ENCODE measurements at places on chromosomes 3 and 15.

- DNase-seq, result peak; percentile 83
Observed at GRCh38 chr3:111859974-111860859, 1.2 kb downstream of the PHLDB2 start.

- DNase-seq, result peak; percentile 77
Observed at GRCh38 chr3:183576487-183577107, 21.1 kb upstream of the KLHL6 start.

DNA sequence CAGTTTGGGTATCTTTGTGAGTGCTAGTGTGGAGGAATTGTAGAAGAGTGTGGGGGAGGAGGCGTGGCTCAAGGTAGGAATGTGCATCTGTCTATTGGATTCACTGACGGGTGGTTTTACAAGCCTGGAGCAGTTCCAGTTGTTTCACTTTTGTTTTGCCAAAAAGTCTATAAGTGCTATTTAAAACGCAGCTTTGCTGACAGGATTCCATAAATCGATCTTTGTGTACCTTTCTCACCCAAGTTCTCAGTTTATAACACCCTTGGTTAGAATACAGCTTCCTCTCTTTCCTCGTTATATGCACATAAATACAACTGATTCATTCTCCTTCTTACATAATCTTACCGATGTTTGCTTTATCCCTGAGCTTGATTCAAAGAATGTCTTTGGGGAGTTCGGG is 123.2 kb upstream of the UBE2E2 start:
- DNase-seq, result no peak

GRCh38 chr3:69737392-69737791 is 1.9 kb upstream of the MITF start:
- no peak for DNase-seq

GRCh38 chr3:150989208-150989607 is 16.7 kb upstream of the CLRN1 start:
- DNase-seq, result no peak

DNA sequence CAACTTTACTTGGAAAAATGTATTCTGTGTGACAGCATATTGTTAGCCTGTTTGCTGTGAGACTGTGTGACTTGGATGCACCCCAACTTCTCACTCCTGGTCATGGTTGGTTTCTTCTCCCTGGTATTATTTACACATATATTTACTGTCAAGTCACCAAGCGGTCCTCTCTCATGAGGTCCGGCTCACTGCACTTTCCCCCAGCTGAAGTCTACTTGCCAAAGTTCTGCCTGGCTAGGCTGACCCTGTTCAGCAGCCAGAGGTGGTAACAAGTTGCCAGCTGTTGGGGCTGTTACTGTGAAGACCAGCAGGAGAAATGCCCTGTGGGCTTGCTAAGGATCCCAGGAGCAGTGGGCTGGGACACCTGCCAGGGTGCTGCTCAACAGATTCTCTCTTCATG is 337.5 kb downstream of the MFSD1 start:
- no peak for DNase-seq

DNA sequence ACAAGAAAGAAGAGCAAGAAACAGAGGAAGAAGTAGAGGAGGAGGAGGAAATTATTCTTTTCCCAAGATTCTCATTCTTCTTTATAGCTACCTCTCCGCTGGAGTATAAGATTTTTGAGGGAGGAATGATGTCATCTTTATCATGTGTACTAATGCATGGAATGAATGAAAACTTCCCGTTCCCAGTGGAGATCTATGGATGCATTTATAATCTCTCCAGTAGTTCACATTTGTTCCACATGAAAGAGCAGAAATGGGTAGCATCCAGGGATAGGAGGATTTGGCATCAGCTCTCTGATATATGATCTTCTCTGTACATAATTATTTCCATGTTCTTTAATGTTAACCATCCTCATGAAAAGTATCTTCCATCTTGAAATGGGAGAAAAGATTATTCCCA is 244.4 kb downstream of the ADAMTSL3 start:
- DNase-seq, result no peak

DNA sequence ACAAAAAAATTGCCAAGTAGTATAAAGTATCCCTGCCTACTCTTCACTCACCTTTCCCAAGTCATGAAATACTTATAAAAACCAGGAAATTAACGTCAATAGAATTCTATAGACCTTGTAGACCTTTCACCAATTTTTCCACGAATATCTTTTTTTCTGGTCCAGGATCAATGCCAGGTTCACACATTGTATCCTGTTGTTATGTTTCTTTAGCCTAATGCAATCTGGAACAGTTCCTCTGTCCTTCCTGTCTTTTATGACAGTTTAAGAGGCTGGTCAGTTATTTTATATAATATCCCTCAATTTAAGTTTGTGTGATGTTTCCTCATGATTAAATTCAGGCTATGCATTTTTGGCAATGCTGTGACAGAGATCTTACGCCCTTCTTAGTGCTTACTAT is 63.2 kb upstream of the MAGI1 start:
- DNase-seq, result no peak

- DNase-seq, result no peak
Observed at GRCh38 chr3:159785273-159785708, 203.3 kb upstream of the IL12A start.

DNA sequence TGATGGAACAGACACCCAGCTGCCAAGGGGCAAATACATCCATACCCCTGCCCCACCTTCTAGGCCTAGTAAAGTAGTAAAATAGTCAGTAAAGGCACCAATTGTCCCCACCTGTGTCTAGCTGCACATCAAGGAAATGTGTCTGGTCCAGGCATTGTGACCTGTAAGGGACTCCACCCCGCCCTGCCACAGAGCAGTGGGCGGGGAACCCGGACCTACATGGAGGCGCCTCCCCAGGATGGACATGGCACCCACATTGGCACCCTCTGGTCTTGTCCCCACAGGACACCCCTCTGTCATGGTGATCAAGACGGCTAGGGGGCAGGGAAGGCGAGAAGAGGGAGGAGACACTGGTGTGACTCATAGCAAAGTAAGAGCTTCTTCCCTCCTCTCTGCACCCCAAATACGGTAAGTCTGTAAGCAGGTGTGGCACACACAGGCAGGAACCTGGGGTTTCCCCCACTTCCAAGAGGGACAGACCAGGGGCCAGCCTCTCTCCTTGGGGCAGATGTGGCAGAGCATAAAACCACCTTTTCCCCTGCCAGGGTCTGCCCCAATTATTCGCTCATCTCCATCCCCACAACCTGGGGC is 13.5 kb upstream of the LINGO1 start:
- DNase-seq, result no peak

- peak; percentile 79 for DNase-seq
Observed at GRCh38 chr3:173892547-173892946, 495.0 kb downstream of the NLGN1 start.

GRCh38 chr15:80635953-80636352 is 59.2 kb upstream of the ABHD17C start:
- no peak for DNase-seq

DNA sequence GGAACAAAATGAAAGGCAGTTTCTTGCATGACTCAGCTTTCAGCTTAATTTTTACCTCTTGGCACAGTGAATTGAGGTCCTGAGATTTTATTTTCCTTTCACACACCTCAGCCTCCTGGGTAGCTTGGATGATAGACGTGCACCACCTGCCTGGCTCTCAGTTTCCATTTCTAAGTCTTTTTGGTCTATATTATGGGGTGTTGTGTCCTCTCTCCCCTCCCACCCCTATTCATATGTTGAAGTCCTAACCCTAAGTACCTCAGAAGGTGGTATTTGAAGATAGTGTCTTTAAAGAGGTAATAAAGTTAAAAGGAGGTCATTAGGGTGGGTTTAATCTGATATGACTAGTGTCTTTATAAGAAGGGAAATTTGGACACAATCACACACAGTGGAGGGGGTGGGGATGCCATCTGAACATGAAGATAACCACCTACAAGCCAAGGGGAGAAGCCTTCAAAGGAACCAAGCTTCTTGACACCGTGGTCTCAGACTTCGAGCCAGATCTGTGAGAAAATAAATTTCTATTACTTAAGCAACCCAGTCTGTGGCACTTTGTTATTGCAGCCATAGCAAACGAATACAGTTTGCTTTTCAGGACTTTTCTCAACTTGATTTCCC is 85.2 kb downstream of the STRIT1 start:
- DNase-seq, result no peak

- peak; percentile 32 for DNase-seq
Observed at GRCh38 chr15:82045179-82045891, 483 bp downstream of the MEX3B start.

DNA sequence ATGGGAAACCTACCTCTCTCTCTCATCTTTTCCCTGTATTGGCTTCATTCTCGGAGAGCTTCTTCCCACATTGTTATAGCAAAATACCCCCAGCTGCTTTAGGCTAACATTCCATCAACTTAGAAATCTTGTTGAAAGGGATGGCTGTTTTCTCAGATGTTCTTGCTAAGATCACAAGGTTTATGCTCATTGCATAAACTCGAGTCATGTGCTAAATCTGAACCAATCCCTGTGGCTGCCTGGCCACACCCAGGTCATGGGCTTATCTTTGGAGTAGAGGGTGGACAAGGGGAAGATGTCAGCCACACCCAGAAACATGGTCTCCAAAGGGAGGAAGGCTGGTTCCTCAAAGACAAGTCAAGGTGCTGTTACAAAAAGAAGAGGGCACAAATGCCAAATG is 150.6 kb upstream of the UMPS start:
- no peak for DNase-seq

GRCh38 chr15:64137226-64137833 is 14.2 kb upstream of the SNX22 start:
- DNase-seq, result no peak

GRCh38 chr15:33040496-33040895 is 154.0 kb downstream of the FMN1 start:
- DNase-seq, result no peak

GRCh38 chr3:42612217-42612616 is 11.7 kb downstream of the NKTR start:
- DNase-seq, result no peak

- DNase-seq, result no peak
Observed at GRCh38 chr3:195893516-195893915, 14.8 kb downstream of the TNK2 start.

- DNase-seq, result no peak
Observed at GRCh38 chr3:129211345-129211744, 27.6 kb upstream of the CNBP start.

DNA sequence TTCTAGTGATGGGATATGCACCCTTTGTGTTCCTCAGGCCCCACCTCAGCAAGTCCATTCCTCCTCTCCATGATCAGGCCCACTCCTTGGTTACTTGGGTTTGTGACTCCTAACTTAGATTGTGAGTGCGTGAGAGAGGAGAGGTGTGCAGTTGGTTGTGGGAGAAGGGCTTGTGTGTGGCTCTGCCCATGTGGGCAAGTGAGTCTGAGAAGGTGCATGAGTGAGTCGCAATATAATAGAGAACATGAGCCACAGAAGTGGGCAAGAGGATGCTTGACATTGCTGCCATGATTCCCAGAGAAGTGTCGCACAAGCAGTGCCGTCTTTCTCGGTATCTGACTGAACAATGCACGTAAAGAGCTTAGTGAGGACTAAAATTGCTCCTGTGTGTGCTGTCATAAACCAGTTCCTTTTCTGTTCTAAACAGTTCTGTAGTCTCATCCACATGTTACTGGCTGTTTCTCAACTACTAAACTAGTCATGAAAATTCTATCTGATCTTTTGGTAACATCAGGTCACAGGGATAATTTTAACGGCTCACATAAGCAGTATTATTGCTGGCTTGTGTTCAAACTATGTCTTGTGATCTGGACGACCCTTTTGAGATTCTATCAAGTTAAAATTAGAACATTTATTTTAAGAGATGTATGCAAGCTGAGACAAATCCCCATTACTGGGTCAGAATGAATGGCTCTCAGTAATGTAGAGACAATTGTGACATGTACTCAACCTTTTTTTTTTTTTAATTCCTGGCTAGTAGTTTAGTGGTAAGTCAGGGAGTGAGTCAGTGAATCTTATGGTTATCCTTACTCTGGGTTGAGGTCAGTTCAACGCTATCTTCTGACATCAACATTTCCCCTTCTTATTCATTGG is 25.6 kb downstream of the GYG1 start:
- DNase-seq, result peak; percentile 35

- DNase-seq, result no peak
Observed at GRCh38 chr3:162512488-162512887, 1015.9 kb downstream of the OTOL1 start.

DNA sequence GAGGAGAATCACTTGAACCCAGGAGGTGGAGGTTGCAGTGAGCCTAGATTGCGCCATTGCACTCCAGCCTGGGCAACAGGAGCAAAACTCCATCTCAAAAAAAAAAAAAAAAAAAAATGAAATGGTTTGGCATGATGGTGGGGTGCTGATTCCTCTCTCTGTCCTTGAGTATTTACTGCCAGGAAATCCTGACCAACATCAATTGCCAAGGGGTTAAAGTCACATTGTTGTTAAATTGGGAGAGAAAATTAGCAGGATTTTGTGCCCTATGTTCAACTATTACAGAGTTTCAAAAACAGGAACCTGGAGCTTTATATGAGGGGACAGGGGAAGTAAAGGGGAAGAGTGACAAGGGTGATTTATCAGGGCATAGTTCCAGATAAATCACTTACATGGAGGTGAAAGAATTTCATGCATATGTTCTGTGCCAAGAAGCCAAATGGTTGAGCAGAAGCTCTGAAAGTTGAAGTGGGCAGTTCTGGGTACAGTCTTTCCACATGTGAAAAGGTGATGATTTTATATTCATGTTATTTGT is 70.5 kb upstream of the TSEN2 start:
- DNase-seq, result no peak

DNA sequence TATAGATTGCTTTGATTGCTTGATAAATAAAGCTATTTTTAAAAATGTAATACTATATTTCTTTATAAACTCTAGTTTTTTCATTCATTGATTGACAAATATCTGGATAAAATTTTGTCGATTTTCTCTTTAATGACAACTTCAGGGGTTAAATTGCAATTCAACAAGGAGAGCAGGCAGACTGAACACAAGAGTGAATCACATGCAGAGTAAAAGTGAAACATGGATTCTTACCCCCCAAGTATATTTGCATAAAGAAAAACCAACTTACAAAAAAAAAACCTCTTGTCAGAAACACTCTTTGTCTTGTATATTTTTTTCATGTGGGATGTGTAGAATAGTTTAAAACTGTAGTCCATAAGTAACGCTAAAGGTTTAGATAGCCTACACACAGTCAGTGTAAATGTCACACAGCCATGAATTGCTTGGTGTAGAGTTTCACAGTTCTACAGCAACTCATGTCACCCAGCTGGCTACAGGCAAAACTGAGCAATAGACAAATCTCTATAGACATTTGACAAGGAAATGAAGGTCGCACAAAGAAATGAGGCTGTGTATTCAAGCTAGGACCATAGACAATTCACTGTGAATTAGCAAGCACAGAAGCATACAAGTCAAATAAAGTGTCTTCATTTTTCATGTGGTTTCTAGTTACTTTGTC is 141.6 kb downstream of the THRB start:
- DNase-seq, result no peak

All from kidney capillary endothelial cell (primary cell).